ENCODE measurements at places on chromosomes 2 and 18.

DNA sequence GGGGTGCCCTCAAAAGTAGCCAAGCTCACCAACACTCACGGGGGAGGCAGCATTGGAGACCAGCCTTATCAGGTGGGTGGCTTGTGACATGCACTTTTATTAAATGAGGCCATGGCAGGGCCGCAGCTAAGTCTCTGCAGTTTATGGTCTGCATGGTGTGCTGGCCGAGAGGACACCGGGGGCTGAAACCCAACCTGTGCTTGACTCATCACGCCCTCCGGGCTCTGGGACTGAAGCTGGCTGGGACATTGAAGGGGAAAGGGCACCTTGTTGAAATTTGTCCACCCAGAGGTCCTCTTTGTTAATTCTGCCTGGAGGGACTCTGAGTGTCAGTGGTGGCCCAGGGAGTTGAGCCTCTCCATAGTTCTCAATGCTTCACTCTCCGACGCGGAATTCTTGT lies 17.7 kb upstream of the NTSR2 start:
- DNase-seq, result no peak

GRCh38 chr18:79787865-79788733 lies 9.6 kb upstream of the KCNG2 start:
- no peak for DNase-seq

GRCh38 chr18:50011813-50012435 lies 183.0 kb downstream of the MYO5B start:
- no peak for DNase-seq

DNA sequence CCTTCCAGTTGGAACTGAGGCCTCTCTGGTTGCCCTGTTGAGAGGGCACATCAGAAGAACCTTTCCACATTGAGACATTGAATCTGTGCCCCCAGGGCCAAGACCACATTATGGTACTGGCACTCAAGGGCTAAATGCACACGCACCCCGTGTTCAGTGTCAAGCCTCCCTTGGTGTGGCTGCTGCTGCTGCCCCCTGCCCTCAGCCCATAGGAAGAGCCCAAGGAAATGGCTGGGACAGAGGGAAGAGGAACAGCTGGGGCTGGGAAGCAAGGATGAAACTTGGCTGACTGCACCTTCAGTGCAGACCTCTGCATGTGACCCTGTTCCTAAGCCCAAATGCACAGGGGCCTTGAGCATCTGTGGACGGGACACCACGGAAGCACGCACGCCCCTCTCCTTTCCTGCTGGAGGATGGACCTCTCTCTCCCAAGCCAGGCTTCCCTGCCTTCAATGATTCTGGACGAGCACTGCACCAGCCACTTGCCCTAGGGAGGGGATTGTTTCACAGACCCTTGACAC lies 40.2 kb downstream of the NIFK start:
- no peak for DNase-seq

DNA sequence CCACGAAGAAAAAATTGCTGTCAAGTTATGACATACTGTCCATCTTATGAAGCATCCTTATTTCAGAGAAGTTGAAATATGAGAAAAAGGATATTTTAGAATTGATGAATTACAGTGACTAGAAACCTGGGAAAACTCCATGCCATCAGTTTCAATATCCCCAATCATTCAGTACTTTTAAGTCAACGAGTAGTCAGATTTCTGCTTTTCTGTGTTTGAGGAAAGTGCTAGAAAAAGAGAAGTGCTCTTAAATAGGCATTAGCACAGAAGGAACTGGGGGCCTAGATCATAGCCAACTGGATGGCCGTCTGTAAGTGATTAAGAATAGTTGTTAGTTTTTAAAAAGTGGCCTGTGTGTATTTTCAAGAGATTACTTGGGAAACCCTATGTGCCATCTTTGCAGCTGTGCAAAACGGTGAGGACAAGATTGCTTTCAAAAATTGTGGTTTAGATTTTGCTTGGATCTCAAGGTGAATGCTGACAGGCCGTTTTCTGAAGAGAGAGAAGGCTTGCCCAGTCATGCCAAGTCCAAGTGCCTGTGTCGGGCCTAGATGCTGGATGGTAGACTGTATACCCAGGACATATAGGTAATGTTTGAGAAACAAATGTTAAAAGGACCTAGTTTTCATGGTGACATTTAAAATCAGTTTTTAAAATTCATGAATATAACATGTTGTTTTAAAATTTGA lies 5.1 kb downstream of the NEDD4L start:
- DNase-seq, result no peak

DNA sequence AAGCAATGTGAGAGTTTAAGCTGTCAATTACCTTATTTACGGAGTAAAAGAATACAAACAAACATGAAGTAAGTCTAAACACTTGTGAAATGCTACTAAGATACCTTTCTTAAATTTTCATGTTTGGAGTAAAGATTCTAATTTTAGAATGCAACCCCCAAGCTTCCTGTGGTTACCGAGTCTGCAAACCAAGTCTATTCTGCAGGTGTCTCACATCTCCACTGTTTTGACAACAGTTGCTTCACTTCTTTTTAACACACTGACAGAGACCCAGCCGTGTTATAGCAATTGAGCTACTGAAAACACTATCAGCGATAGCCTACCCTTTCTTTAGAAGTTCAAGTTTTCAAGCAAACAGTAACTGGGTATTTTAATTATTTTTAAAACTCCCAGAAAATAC lies 608.3 kb downstream of the ERBB4 start:
- DNase-seq, result no peak

GRCh38 chr2:45585267-45585861 lies 25.7 kb downstream of the SRBD1 start:
- DNase-seq, result peak; percentile 35

GRCh38 chr2:10183146-10183675 lies 60.7 kb downstream of the RRM2 start:
- no peak for DNase-seq

- no peak for DNase-seq
Measured at GRCh38 chr2:205705511-205706349, 23.4 kb downstream of the NRP2 start.

DNA sequence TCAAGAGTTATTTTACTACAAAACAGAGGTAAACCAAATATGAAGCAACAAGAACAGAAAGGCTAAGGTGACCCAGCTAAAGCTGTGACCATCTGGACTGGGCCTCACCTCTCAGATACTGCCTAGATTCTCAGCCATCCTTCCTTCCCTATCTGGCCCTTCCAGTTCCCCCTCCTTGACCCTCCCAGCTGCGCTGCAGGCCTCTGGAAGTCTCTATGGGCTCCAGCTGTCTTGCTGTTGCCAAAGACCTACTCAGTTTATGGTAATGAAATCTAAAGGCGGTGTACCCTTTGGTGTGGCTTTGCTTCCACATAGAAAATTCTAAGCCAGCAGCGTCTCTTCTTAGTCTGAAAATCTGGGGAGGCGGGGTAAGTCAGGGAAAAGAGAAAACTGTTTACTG lies 55.7 kb downstream of the ARHGEF33 start:
- no peak for DNase-seq

- DNase-seq, result no peak
Measured at GRCh38 chr2:49289711-49290110, 135.4 kb upstream of the FSHR start.

DNA sequence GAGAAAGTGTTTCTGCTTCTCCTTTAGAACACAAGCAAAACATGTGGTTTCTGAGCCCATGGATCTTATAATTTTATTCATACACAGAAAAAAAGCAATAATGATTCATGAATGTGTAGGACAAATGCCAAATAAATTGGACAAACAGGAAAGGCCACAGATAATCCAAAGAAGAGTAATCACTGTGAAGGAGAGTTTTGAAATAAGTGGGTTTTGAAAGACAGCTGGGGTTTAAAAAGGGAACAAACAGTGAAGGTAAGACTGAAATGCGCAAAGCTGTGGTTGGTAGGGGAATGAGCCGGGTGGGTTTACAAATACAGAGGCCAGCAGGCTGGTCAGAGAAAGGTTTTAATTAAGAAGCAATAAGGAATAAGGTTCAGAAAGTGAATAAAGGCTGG lies 50.0 kb upstream of the MBOAT2 start:
- DNase-seq, result no peak
